ENCODE measurements at places on chromosomes 3 and 15.

DNA sequence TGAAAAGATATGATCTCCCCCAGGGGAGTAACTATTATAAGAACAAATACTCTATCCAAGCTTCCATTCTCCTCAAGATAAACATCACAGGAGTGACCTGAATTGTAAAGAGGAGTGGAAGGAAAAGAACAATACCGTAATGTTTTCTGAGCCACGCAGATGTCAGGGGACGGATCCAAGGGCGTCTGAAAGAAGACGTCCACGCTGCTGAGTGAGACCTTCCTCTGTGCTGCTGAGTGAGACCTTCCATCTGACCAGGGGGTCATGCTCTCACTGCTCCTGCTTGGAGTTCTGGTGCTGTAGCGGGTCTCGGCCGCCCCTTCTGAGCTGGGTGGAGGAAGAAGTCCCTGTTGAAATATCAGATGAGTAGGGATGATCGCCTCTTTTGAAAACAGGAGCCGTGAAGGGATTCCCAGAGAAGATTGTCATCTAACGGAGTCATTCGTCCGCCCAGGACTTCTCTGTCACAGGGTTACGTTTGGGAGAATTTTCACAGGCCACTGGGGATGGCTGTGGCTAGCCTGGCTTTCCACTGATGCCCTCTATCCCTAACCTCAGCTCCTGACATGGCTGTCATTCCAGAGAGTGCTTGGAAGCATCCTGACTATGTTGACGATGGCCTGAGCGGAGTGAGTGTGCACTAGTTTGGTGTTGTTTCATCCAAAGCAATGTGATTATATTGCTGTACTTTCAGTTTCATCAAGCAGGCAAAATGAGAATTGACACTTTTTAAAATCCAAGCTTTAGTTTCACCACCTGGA lies 184.9 kb downstream of the APBA2 start:
- DNase-seq: no peak

GRCh38 chr3:37922721-37923568 lies 61.3 kb downstream of the CTDSPL start:
- no peak for DNase-seq

DNA sequence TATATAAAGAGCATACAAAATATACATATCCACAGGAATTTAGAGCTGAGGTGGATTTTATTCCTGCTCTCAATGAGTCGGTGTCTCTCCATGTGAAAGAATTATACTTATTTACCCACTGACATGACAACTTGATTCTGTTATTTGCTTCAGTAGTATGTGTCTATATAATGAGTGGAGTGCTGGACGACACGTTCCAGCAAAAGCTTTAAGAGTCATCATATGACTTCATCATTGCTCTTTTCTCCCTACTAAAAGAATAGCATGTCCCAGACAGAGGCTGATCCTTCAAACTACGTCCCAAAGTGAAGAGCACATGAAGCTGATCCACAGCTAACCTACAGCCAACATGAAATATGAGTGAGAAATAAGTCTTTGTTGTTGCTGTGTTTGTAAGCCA lies 54.3 kb upstream of the GNB4 start:
- DNase-seq: no peak

DNA sequence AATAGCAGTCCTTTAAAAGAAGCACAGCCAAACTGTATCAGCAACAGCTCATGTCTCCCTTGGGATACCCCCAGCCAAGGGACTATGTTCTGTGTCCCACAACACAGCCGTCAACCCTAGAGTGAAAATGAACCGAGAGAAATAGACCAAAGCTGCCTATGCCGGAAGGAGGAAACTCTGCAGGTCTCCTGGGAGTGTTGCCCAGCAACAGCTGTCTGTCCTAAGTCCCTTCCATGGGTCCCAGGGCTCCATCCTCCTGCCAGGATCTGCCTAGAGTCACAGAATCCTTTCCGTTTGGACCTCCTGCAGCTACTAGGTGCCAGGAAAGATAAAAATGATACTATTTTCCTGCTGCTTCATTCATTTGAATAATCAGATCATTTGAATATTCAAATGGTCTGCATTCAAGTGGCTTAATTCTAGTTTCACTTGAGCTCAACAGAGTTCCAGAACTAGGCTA lies 53.1 kb downstream of the TRANK1 start:
- DNase-seq: peak; percentile 31

GRCh38 chr15:34122771-34123183 lies 20.9 kb downstream of the PGBD4 start:
- DNase-seq: no peak

GRCh38 chr3:50470658-50471057 lies 32.8 kb downstream of the CACNA2D2 start:
- no peak for DNase-seq

All from CD4-positive, alpha-beta T cell treated with Interleukin-15 for 1 hour (primary cell).